CD4-positive, alpha-beta memory T cell (primary cell): ENCODE measurements at places on chromosomes 2 and 18. TPM values are rescaled to one million over a fixed set of nuclear protein-coding genes. Genes with fewer than 3 reads are reported as not detected.

- H3K4me1 ChIP-seq, result no peaks in the 10 kb centered on the region
- no peaks in the 10 kb centered on the region for H3K36me3 ChIP-seq
- no peaks in the 10 kb centered on the region for H3K27me3 ChIP-seq
- H3K4me3 ChIP-seq, result no peak overlapping the region
- no peak overlapping the region for H3K27ac ChIP-seq
Measured at GRCh38 chr2:77873506-77873905, 351.3 kb upstream of the LRRTM4 start.

- no peaks in the 10 kb centered on the region for H3K27me3 ChIP-seq
- H3K4me3 ChIP-seq, result no peak overlapping the region
- H3K36me3 ChIP-seq, result no peaks in the 10 kb centered on the region
- H3K27ac ChIP-seq, result no peak overlapping the region
Measured at GRCh38 chr2:138722316-138722715, 57.9 kb downstream of the NXPH2 start.

SPTBN1 gene
- 2.9 TPM for polyA plus RNA-seq

TMEM247 gene
- polyA plus RNA-seq, result not detected

DNA sequence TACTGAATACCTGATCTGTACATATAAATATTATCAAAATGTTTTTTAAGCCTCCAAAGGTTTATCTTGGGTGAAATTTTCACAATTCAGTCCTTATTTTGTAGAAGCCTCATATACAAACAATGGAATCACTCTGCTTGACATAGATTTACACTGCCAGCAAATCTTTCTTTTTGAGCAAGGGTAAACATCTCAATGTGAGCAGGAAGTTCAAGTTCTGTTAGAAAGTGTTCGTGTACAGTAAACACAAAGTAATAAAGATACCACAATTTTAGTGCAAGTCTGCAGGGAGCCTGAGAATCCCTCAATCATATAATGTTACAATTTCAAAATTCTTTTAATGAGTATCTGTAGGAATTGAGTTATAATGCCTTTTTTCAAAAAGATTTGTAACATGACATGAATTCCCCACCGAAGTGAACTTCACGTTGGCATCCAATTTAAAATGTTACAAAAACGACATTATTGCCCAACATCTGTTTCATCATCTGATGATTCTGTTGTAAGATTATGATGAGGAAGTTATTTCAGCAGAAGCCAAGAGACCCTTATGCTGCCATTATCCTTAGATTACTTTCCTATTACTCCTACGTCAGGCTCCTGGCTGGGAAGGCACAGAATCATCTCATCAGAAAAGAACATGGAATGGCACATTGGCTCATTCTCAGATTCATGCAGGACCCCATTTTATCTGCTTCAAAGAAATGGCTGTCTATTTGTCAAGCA lies 283.9 kb upstream of the ACVR2A start:
- no peaks in the 10 kb centered on the region for H3K4me1 ChIP-seq

DNA sequence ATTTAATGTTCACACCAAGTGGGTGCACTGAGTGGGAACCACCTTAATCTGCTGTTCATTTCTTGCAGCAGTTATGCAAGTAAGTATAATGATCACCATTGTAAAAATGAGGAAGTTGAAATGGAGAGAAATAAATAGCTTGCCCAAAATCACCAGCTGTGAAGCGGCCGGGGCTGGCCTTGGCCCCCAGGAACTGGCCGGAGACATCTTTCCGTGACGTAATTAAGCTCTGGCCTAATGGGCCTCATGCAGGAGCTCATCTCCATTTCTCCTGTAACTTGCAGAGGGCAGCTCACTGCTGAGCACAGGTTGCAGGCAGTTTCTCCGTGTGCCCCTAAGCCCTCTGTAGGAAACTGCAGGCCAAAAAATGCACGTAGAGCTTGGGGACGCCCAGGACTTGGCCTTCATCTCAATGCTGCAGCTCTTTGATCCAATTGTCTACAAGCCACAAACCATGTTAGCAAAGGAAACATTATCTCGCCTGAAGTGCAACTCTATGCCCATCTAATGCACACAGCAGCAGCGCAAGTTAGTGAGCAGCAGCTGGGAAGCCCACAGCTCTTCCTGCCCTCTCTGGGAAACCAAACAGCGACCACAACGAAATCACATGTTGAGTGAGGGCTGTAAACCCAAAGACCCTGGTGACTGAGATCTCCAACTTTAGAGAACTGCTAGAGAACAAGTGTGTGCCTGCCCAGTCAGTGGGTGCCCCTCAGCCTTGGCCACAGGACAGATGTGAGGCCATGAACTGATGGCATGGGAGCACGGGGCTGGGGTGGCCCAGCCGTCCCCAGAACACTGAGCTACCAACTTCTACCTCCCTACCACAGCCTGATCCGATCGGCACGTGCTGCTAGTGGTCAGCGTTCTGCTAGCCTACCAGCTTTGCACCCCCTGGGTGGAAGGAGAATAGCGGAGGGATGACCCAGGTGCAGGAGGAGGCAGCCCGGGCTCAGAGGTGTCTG lies 28.8 kb downstream of the APCDD1 start:
- no peaks in the 10 kb centered on the region for H3K4me1 ChIP-seq
- H3K27me3 ChIP-seq, result no peaks in the 10 kb centered on the region
- H3K36me3 ChIP-seq, result no peaks in the 10 kb centered on the region

OSR1 gene
- not detected for polyA plus RNA-seq

GRHL1 gene
- 0.14 TPM for polyA plus RNA-seq

DNA sequence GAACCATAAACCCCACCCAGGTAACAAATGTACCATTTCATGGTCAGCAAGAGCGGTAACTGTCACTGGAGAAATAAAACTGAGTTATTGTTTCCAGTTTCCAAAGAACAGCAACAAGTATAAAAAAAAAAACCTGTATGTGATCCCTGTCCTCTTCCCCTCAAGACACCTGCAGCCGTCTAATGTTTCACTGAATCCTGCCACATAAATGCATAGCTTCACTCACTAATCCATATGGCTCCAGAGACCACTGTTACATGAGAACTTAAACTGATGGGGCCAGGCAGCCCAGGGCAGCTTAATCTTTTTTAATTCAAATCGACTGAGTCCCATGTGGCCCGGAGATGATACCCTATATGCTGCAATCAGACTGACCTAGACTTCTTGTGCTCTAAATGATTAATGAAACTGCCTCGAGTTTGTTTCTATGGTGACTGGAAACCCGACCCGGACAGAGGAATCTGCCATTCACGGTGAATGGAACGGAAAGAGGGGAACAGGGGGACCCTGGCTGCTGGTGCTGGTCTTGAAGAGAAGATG lies 60.9 kb upstream of the SIX2 start:
- no peaks in the 10 kb centered on the region for H3K4me1 ChIP-seq
- no peaks in the 10 kb centered on the region for H3K27me3 ChIP-seq
- no peak overlapping the region for H3K4me3 ChIP-seq
- H3K36me3 ChIP-seq, result no peaks in the 10 kb centered on the region
- H3K27ac ChIP-seq, result no peak overlapping the region
- DNase-seq, result no peak

- no peaks in the 10 kb centered on the region for H3K36me3 ChIP-seq
- no peaks in the 10 kb centered on the region for H3K27me3 ChIP-seq
- no peak for DNase-seq
- no peak overlapping the region for H3K4me3 ChIP-seq
- no peak overlapping the region for H3K27ac ChIP-seq
- no peaks in the 10 kb centered on the region for H3K4me1 ChIP-seq
Measured at GRCh38 chr18:57890266-57890665, 87.2 kb upstream of the ATP8B1 start.

GRCh38 chr2:89842180-89842908 lies 1150.9 kb downstream of the RPIA start:
- no peak overlapping the region for H3K27ac ChIP-seq
- no peak for DNase-seq
- no peaks in the 10 kb centered on the region for H3K27me3 ChIP-seq
- no peaks in the 10 kb centered on the region for H3K4me1 ChIP-seq

TYMS gene
- 0.33 TPM for polyA plus RNA-seq

- H3K27ac ChIP-seq, result no peak overlapping the region
- H3K27me3 ChIP-seq, result no peaks in the 10 kb centered on the region
- peak; percentile 53 for DNase-seq
- peaks cover 21% of the 10 kb centered on the region for H3K4me1 ChIP-seq
- H3K36me3 ChIP-seq, result no peaks in the 10 kb centered on the region
- H3K4me3 ChIP-seq, result no peak overlapping the region
Measured at GRCh38 chr2:31429759-31430438, 15.4 kb upstream of the XDH start.

GRCh38 chr2:41992671-41993434 lies 55.0 kb upstream of the PKDCC start:
- H3K27ac ChIP-seq, result no peak overlapping the region
- no peak for DNase-seq
- H3K27me3 ChIP-seq, result no peaks in the 10 kb centered on the region
- no peak overlapping the region for H3K4me3 ChIP-seq
- no peaks in the 10 kb centered on the region for H3K36me3 ChIP-seq

DOK6 gene
- 0.15 TPM for polyA plus RNA-seq

- peak; percentile 55 for DNase-seq
- H3K4me3 ChIP-seq, result peak overlapping the region; percentile 15
- no peak overlapping the region for H3K27ac ChIP-seq
- H3K27me3 ChIP-seq, result no peaks in the 10 kb centered on the region
- H3K4me1 ChIP-seq, result peaks cover 91% of the 10 kb centered on the region
Measured at GRCh38 chr18:79519751-79520477, 124.2 kb downstream of the NFATC1 start.
